ENCODE measurements at places on chromosomes 1 and 21.

DNA sequence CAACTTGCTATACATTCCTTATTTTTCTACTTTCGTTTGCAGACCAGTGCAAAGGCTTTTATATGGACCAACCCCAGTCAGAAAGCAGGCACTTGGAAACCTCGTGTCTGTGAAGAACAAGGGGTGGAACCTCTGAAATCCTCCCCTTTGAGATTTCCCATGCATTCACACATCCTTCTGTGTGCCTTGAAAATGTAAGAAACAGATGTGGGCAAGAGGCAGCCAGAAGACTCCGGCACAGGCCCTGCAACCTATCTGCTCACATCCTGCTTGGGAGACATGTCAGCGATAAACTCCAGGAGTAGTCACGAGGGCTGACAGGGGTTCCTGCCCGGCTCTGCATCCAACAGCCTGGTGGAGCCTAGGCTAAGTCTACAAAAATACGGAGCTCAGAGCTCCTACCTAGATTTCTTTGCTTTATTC is 42.5 kb downstream of the ETS2 start:
- DNase-seq = no peak

DNA sequence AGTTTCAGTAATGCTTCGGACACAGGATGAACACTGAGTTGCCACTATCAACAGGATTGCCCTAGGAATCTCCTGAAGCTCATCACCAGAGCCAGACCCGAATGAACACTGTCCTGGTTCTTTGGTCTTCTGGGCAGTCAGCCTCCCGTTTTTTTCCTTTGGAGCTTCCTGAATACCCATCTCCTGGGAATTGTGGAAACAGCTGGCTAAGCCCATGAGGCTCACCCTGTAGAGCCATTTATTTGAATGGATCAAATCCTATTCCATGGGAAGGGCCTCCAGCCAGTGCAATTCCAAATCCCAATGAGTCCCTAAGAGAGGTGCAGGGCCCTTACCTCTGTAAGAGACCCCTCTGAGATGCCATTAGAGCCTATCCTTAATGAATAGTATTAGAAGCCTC is 5.9 kb downstream of the RCSD1 start:
- DNase-seq = no peak

DNA sequence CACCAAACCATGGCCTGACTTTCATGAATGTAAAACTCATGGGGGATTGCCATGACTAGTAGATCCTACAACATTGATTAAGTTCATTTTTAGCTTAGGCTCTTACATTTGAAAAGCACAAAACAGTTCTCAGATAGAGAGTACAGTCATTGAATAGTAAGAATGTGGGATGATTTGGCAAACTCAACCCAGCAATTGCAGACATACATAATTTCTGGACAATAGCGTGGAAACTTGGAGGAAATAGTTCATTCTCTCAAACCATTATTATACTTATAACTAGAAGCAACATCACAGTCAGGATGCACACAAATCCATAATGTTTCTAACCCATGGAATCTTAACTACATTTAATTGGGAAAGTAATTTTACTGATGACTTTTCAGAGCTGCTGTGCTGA is 598.2 kb downstream of the LMO4 start:
- DNase-seq = no peak

GRCh38 chr1:65174585-65174984 is 26.6 kb downstream of the AK4 start:
- no peak for DNase-seq

- no peak for DNase-seq
Measured at GRCh38 chr1:34984793-34985608, at the start of gene TMEM35B. Gene TMEM35B (minus strand): TSS chr1:34985347. CDS start chr1:34985305, 42 bp downstream.

DNA sequence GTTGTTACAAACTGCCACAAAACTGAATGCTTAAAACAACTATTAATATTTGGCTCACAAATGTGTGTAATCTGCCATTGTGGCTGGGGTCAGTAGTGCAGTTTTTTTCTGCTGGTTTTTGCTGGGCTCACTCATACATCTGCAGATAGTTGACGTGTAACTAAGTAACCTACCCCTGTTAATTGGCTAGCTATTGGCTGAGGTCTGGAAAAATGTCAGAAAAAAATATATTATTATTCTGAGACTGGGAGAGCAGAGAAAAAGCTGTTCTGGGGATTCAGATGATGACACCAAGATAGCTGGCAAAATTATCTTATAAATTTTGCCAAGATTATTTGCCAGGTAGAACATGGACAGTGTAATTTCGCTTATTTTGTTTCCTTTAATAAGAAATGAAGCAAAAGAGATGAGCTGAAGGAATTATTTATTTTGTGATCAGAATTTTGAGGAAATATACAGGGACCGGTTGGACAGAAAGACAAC is 616.1 kb upstream of the ADAMTS5 start:
- DNase-seq = no peak

- DNase-seq = no peak
Measured at GRCh38 chr1:17420391-17420918, 19.0 kb downstream of the RCC2 start.

DNA sequence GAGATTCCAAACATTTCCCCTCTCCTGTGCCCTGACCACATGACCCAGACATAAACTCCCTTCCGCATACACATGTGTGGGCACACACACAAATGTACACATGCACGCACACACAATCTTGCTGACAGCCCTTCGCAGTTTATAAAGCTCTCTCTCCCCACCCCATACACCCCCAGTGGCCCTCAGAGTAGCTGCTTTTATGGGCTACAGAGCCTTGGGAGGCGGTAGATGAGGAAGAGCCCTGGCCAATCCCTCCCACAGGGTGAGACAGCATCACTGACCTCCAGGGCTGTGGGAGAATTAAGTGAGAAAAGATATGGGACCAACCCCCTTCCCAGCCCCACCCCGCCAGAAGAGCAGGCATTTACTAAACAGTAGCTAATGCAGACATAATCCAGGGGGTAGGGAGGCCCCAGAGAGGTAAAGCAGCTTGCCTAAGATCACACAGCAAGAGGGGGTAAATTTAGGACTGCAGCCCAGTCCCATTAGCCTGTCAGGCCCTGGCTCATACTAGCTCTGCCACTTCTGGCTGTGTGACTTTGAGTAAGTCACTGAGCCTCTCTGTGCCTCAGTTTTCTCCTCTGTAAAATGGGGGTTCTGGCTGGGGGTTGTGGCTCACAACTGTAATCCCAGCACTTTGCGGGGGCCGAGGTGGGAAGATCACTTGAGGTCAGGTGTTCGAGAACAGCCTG is 5.1 kb downstream of the SDC3 start:
- DNase-seq = no peak

DNA sequence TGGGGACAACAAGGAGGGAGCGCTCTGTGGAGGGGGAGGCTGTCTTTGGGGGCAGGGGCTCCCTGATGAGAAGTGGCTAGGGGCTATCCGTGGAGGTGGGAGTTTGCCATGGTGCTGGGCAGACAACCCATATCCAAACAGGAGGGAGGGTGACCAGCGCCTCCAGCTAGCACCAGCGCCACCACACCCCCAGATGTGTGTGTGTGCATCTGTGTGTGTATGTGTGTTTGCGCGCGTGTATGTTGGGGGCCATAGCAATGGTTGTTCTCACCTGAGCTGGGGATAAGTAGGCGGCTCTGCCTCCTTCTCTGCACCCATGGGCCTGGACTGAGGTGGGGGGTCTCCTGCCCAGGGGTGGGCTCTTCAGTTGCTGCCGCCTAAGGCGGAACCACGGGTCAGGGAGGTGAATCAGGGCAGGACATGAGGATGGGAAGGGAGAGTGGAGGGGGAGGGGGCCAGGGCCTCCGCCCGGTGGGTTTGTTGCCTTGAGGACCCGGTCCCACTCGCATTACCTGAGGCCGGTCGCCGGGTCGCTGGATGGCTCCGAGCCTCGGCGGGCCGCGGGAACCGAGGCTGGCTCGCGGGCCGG is 345 bp downstream of the HPCAL4 start:
- no peak for DNase-seq
